Hindlimb muscle (tissue), 1 donor: ENCODE measurements at places on chromosomes 2 and 18.
A peak's percentile ranks its signal among the peaks of the same experiment; 100 is the strongest.

DNA sequence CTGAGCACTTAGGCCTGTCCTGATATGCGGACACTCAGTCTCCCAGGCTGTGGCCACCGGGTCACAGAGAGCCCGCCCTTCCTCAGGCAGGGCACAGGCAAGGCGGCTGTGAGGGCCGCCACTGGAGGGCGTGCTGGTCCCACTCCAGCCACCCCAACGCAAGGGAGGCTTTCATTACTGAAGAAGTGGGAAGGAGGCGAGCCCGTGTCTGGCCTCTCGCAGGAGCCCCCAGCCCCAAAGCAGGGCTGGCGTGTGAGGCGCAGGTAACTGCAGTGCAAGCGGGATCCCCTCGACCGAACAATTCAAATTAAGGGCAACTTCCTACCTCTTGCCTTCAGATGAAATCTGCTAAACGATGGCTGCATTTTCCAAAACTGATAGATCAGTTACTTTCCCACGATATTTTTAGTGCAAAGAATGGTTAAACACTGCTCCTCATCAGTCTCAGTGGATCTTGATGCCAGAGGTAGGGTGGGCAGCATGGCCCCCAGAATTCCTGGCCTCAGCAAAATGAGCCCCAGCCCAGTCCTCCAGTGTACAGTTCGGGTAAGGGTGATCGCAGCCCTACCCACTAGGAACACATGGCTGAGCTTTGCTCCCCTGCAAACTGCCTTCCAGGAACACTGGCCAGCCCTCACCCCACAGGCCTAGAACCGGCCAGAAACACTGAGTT lies 97.2 kb downstream of the SEPTIN10 start:
- DNase-seq, result no peak

- DNase-seq, result peak; percentile 12
Measured at GRCh38 chr2:197673606-197674005, 1.8 kb downstream of the RFTN2 start.

- DNase-seq, result no peak
Measured at GRCh38 chr2:16628314-16628713, 37.3 kb downstream of the CYRIA start.

DNA sequence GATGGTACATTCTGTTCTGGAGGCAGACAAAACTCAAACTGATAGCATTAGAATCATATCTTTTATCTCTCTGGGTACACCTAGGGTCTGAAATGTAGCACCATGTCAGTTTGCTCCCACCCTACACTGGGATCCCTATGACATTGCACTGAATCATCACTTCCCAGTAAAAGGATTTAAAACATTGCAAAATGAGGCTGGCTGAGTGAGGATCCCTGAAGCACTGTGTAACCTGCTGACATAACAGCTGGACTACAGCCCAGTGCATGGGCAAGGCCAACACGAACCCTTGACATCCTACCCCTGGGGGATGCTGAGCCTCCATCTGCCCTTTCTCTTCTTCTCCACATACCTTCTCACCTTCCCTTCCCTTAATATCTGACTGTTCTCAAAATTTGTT lies 253.2 kb downstream of the TTC32 start:
- no peak for DNase-seq

DNA sequence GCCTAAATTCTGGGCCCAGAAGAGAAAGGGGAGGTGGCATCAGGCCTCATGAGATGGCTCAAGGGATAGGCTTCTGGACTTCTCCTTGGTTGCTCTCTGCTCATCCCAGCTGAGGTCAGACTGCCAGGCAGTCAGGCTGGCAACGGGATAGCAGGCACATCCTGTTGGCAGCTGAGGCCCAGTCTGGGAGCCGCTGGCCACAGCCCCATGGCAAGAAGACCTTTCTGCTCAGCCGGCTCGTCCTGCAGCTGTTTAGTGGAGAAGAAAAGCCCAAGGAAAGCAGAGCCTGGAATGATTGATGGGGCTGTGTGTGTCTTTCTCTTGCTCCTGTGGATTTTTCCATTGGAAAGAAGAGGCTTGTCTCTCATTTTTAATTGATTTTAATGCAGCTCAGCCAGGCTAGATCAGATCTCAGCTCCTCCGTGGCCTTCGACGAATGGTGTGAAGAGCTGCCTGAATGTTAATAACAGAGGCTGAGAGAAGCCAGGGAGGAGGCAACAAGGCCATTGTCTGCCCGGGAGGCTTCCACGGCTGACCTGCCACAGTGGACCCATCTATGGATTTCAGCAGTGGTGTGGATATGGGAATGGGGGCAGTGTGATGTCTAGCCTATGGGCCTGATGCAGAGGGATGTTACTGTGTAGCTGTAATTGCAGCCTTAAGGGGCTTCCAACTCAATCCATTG lies 99.5 kb downstream of the HS1BP3 start:
- DNase-seq, result no peak
